Esophagus squamous epithelium (tissue), 5 donors: ENCODE measurements at places on chromosomes 6 and 20.

GRCh38 chr6:5135788-5136376 lies 50.7 kb downstream of the PPP1R3G start:
- no peak for DNase-seq

- no peak for DNase-seq
Measured at GRCh38 chr6:133887156-133887879, 1.6 kb upstream of the TCF21 start.

DNA sequence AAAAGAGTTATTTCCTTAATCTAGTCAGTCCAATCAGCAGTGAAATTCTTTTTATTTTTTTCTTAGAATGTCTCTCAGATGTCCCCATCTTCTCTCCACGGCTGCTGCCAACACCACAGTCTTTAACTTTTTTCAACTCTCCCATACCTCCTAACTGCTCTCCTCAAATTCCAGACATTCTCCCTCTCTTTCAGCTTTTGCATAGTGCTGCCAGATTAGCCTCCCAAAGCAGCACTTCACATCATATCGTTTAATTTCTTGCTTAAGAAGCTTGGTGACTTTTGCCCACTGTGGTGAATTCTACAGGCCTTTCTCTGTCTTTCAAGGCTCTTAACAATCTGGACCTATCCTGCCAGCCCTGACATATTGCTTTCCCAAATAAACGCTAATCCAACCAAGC lies 233.4 kb downstream of the UST start:
- no peak for DNase-seq

- DNase-seq: no peak
Measured at GRCh38 chr20:53809217-53809616, 215.6 kb upstream of the ZNF217 start.

DNA sequence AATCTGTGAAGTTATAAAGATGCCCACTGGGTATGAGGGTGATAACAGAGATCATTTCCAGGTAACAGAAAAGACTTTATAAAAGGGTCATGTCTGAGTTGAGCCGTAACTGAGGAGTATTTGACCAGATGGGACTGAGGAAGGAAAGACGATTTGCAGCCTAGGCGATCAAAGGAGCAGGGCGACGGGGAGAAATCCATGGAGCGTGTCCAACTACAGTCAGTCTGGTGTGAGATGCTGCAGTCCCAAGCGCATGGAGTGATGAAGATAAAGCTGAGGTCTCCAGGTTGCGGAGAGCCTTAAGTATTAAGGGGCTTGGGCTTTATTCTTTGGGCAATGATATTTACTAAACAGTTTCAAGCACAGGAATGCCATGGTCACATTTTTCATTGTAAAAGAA lies 166.7 kb downstream of the PRKN start:
- DNase-seq: no peak

DNA sequence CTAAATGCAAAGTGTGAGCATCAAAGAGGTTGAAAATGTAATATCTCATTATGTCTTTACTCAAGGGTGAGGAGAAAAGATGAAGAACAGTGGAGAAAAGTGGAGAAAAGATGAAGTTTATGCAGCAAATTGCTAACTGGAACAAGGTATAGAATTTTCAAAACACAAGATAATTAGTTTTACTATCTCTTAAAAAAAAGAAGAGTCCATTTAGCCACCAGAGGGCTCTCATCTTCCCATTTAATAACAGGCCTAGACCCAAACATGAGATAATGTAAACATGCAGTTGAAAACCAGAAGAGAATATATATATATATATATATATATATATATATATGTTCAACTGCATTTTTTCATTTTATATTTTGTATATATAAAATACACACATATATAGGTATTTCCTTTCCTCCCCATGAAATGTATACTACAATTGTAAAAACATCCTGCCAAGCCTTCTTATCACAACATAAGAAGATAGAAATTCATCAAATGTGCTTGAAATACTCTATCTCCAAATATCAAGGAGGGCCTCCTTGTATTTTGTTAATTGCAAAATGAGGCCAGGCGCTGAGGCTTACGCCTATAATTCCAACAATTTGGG lies 78.4 kb downstream of the ADTRP start:
- DNase-seq: no peak

- no peak for DNase-seq
Measured at GRCh38 chr6:55812509-55812908, 62.9 kb downstream of the BMP5 start.

GRCh38 chr6:25250878-25251277 lies 28.3 kb upstream of the CARMIL1 start:
- no peak for DNase-seq

- no peak for DNase-seq
Measured at GRCh38 chr6:116072368-116072767, 11.7 kb upstream of the FRK start.

- DNase-seq: no peak
Measured at GRCh38 chr6:142947714-142948480, 2.9 kb upstream of the HIVEP2 start.

DNA sequence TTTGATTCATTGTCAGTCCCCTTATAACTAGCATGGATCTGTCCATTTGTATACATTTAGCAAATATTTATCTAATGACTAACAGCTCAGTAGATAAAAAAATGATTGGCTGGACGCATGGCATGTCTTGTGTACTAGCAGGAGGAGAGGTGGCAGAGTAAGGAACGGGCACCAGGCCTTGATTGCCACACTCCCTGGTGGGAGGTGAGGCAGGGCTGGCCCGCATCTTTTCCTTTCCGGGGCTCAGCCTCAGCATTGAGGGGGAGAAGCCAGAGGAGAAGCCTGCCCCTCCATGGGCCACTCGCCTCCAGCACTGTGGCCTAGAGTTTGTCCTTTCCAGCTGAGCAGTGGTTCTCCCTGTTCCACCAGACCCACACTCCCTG lies 84.9 kb upstream of the TMEM181 start:
- no peak for DNase-seq

GRCh38 chr6:119142637-119143036 lies 64.2 kb upstream of the FAM184A start:
- no peak for DNase-seq

DNA sequence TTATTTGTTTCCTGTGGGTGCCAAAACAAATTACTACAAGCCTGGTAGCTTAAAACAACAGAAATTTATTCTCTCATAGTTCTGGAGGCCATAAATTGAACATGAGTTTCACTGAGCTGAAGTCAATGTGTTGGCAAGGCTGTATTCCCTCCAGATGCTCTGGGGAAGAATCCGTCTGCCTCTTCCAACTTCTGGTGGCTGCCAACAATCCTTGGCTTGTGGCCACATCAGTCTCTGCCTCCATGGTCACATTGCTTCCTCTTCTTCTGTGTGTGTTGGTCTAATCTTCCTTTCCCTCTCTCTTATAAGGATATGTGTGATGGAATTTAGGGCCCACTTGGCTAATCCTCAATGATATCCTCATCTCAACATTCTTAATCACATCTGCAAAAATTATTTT lies 92.8 kb upstream of the EPB41L1 start:
- DNase-seq: no peak

DNA sequence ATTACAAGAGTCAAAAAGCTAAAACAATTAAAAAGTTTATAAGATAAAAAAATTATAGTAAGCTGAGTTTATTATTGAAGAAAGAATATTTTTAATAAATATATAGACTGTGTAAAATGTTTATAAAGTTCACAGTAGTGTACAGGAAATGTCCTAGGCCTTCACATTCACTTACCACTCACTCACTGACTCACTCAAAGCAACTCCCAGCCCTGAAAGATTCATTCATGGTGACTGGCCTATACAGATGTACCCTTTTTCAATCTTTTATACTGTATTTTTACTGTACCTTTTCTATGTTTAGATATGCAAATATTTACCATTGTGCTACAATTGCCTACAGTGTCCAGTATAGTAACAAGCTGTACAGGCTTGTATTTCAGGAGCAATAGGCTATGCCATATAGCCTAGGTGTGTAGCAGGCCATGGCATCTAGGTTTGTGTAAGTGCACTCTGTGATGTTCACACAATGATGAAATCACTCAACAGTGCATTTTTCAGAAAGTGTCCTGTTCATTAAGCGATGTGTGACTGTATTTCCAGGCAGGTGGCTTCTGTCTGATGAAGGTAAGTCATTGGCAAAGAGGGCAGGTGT lies 130.2 kb downstream of the BTBD3 start:
- no peak for DNase-seq

GRCh38 chr6:89589297-89590025 lies 49.1 kb downstream of the LYRM2 start:
- no peak for DNase-seq

GRCh38 chr20:13261460-13262301 lies 40.6 kb downstream of the ISM1 start:
- no peak for DNase-seq

DNA sequence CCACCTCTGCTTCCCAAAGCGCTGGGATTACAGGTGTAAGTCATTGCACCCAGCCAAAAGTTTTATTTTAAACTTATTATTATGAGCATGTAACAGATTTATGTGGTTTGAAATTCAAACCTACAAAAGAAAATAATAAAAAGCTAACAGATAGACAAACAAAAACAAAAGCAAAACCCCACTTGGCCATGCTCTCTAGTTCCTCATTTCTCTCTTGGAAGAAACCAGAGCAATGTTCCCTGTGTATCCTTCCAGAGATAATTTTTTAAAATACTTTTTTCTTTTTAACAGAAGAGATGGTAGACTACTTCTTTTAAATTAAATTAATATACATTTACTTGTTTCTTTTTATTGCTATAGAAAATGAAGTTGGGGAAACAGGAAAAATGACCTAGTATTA lies 28.0 kb upstream of the SLC17A3 start:
- DNase-seq: no peak

DNA sequence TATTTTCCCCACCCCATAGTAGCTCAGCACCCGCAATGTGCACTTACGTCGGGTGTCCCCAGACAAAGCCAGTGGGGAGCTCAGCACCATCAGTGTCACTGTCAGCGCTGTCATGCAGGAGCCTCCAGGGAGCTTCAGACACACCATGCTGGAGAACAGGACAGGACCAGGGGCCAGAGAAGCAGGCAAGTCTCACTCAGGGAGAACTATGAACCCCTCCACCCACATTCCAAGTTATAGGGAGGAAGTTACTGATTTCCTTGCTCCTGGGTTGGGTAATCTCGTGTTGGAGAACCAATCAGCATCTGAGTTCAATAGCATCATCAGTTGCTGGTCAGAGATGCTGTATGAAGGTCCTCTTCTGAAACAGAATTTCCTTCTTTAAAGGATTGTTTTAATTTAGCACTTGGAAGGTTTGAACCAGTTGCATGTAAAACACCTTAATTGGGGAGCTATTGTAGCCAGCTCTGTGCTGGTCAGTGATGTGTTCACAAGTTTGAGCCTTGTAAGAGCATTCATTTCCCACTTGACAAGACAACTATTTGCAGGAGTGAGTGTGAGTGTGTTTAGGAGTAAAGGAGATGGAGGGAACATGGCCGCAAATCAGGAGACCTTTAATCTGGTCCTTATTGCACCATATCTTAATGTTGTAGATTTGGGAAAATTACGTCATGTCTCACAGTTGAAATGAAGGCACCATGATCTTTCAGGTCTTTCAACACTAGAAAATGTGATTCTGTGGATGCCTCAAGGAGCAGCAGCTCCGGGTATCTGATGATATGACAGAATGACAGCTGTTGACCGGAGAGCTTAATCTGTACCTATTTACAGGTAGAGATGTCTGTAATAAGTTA lies at the start of gene HLA-DRB1:
Gene HLA-DRB1 (minus strand): TSS at position 253 of the 854 bp plus-strand sequence. CDS start 106 bp downstream, at position 147.
- no peak for DNase-seq

DNA sequence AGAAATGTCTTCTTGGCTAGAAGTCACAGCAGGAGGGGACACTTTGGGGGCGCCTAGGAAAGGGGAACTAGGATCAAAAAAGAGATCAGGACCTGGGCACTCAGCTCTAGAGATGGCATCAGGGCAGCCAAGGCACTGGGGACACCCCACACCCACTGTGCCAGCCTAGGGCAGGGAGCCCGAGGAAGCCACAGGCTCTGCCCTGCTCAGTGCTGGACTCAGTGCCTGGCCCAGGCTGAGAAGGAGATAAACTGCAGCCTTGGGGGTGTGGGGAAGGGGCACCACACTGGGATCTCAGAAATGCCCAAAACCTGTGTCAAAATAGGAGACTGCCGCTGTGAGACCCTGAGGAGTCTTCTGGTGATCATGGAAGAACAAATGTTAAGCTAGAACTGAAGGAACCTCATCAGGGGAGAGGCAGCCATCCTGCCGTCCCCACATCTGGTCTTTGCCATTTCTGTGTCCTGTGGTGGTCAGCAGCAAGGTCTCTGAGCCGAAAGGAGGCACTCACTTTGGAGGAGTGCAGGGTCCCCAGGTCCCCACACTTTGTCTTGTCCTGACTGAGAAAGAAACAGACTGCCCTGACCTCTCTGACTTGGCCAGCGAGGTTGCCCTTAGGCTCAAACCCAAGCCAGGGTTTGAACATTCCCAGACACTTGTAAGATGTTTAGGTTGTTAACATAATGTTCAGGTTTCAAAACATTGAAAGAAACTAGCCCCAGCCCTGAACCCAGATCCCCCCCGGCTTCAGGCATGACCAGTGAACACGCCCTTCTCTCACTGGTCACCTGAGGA lies 2.3 kb downstream of the ARFRP1 start:
- DNase-seq: no peak

DNA sequence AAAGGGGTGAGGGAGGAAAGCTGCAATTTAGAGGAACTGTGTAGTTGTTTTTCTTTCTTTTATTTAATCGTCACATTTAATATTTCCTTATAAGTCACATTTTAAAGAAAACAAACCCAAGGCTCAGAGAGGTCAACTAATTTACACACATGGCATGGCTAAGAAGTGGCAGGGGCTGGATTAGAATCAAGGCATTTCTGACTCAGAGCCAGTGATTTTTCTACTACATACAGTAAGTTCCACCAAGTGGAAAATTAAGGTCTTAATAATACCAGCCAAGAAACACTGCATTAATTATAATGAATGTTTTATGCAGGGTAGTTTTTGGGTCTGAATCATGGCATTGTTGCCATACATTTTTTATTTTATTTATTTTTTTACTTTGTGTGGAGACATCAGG lies 607.7 kb upstream of the CITED2 start:
- no peak for DNase-seq

DNA sequence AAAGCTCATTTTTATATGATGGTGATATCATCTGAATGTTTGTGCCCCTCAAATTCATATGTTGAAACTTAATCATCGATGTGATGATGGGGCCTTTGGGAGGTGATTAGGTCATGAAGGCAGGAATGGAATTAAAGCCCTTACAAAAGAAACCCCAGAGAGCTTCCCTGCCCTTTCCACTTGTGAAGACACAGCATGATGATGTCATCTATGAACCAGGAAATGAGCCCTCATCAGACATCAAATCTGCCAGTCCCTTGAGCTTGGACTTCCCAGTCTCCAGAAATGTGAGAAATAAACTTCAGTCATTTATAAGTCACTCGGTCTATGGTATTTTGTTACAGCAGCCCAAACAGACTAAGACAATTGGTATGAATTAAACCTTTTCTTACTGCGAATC lies 153.1 kb downstream of the MYB start:
- no peak for DNase-seq

- no peak for DNase-seq
Measured at GRCh38 chr6:146408583-146408982, 135.1 kb upstream of the RAB32 start.
